T-helper 9 cell (primary cell): ENCODE measurements at places on chromosomes 1 and 21.

GRCh38 chr1:44222397-44223186 lies 9.3 kb downstream of the DMAP1 start:
- no peak for DNase-seq

- no peak for DNase-seq
These were observed 25.8 kb downstream of the PTPN14 start for GRCh38 chr1:214525535-214526019.

GRCh38 chr1:80021891-80022290 lies 1015.4 kb upstream of the ADGRL4 start:
- DNase-seq: no peak

DNA sequence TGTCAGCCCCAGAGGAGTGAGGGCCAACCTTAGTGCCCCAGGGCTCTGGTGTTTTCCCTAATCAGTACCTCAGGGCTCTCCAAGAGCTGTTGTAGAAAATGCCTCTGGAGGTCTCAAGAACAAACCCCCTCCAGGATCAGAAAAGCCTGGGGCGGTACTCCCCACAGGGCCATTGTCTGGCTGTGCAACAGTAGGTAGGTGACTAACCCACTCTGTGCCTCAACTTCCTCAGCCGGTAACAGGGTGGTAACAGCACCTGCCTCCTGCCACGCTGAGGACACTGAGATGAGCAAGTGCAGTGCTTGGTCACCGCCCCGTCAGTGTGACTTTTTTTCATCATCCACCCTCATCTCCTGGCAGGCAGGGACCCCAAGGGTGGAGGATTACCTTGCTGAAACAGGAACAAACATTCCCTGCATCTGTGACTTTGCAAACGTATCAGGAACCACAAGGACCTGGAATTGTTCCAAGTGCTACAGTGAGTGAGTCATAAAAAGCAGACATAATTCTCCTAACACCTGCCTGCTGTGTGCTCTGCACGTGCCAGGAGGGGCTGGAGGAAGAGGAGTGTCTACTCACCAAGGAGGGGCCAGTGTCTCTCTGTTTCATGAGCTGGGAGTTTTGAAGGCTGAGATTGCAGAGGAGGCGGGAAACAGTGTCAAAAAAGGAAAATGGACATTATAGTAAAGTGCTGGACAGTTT lies 440.8 kb downstream of the NPHP4 start:
- DNase-seq: no peak

GRCh38 chr1:13701271-13701640 lies 1.3 kb downstream of the PRDM2 start:
- DNase-seq: no peak

GRCh38 chr1:113540335-113540734 lies 150.0 kb downstream of the MAGI3 start:
- DNase-seq: no peak

DNA sequence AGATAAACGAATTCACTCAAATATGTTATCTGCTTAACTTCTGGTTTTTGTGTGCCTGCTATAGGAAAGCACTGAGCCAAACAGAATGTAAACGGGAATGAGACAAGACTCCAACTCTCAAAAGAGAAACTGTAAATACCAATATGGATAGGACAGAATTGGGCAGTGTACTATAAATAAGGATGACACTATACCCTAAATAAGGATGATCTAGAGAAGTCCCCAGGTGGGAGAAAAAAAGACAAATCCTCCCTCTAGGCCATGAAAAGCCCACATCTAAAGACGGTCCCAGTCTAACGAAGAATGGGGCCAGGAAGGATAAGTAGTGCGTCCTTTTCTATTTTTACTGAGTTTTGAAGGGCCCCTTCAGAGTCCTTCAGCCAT lies 1.5 kb upstream of the GABPB2 start:
- DNase-seq: no peak

GRCh38 chr1:35762141-35762540 lies 7.6 kb downstream of the CLSPN start:
- no peak for DNase-seq

DNA sequence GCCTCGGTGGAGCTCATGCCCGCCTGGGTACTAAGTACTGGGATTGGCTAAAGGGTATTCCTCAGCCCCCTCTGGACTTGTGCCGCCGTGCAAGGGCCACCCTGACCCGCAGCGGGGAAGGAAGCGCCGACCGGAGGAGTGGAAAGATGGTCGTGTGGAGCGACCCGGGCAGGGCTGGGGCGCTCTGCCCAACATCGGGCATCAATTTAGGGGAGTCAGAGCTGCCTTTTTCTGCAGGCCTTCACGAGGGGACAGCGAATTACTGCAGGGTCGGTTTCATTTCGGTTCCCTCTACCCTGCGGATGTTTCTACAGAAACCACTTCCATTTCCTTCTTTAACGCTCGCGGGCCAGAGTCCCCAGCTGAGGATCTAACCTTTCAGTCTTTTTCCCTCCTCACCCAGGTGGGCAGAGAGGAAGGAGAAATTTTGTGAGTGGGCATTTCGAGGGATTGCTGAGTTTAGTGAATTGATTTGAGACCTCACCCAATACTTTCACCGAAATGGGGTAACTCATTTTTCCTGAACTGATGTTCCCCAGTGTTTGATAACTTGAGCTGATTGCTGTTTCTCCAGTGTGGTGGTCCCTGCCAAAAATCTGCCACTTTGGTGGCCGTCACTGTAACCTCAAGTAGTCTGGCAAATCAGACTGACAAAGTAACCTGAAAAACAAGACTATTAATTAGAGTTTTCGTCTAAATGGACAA lies 1.1 kb downstream of the TOR1AIP1 start:
- DNase-seq: no peak

GRCh38 chr1:30188999-30189398 lies 534.4 kb downstream of the MATN1 start:
- no peak for DNase-seq

DNA sequence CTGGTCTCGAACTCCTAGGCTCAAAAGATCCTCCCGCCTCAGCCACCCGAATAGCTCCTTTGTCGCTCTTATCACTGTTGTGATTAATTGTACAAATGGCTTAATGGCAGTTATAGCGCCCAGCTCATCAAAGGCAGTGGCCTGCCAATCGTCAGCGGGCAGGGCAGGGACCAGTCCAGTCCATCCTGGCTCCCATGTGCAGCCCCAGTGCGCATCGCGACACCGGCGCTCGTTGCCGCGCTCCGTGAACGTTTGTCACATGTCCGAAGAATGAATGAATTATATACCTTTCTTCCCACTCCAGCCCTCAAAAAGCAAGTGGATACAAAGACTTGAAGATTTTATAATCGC lies 18.4 kb downstream of the MTX1 start:
- no peak for DNase-seq

GRCh38 chr1:37673920-37674319 lies 18.4 kb upstream of the CDCA8 start:
- DNase-seq: peak; percentile 65

DNA sequence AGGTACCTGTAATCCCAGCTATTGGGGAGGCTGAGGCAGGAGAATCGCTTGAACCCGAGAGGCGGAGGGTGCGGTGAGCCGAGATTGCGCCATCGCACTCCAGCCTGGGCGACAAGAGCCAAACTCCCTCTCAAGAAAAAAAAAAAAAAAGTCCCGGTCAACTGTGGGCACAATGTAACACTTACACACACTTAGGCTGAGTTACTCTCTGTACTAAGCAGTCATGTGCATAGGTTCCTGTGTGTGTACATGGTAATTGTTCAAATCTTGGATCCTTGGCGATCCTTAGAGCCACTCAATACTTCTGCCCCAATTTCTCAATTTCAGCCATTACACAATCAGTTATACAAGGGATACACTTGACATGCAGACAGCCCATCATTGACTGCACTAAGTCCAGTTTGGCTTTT lies 11.6 kb downstream of the SDCCAG8 start:
- no peak for DNase-seq

- no peak for DNase-seq
These were observed 228.9 kb upstream of the ADGRL4 start for GRCh38 chr1:79235301-79236002.

DNA sequence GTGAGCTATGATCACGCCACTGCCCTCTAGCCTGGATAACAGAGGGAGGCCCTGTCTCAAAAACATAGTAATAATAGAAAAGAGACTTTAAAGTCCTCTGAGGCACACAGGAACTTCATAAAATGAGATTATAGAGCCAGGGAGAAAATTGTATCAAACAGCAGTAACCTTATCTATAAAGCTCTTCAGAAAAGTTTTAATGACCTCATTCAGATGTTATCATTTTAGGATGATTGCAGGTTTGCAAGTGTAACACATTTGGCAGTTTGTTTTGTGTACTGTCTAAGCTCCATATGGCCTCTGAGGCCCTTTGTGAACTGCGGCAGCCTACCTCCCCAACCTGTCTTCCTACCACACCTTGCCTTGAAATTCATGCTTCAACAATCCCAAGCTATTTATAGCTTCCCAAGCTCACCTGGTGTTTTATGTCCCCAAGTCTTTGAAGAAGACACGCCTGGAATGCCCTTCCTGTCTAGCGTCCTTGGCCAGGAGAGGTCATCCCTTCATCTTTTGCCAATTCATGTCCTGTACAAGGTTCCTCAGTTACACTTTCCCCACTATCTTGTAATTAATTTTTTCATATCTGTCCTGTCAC lies 8.5 kb upstream of the AKNAD1 start:
- no peak for DNase-seq

GRCh38 chr1:171997936-171998335 lies 156.6 kb downstream of the DNM3 start:
- DNase-seq: no peak

DNA sequence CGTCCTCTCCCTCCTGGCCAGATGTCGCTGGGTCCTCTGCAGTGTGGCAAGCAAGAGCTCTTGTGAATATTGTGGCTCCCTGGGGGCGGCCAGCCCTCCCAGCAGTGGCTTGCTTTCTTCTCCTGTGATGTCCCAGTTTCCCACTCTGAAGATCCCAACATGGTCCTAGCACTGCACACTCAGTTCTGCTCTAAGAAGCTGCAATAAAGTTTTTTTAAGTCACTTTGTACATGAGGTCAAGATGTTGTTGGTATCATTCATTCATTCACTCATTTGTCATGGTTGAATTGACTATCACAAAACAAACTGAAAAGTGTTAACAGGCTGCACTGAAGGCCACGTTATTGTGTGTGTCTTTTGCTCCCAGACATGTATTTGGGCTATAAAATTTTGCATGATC lies 8.2 kb upstream of the PADI6 start:
- DNase-seq: no peak

DNA sequence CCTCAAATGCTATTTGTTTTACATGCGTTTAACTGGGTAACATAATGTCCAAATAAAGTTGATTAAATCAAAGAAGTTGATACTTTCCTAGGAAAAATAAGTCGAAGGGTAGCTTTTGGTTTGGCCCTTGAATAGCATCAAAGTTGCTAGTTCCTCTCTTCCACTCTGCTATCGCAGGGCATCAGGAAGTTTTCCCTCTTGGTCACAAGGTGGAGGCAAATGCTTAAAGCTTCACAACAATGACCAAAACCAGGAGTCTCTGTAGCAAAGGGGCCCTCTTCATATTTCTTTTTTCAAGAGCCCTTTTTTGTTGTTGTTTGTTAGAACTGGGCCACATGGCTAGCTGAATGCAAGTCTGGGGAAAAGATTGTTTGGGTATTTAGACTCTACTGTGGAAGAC lies 668.4 kb downstream of the KCNT2 start:
- no peak for DNase-seq

DNA sequence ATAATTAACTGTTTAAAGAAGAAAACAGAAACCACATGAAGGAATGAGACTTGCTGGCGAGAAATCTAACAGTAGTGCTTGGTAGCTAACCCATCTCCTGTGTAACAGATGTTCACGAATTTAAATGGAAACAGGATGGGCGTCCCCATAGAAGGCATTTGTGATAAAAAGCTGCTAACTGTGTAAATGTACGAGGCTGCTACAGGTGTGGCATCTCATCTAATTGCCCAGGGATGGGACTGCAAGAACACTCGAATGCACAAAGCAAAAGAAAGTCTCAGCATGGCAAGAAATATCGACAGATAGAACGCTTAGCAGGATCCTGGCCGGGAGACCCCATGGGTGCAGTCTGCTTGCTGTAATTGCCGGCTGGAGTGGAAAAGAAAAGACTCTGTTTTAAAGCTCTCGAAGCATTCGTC lies 112.7 kb downstream of the RUNX1 start:
- no peak for DNase-seq

DNA sequence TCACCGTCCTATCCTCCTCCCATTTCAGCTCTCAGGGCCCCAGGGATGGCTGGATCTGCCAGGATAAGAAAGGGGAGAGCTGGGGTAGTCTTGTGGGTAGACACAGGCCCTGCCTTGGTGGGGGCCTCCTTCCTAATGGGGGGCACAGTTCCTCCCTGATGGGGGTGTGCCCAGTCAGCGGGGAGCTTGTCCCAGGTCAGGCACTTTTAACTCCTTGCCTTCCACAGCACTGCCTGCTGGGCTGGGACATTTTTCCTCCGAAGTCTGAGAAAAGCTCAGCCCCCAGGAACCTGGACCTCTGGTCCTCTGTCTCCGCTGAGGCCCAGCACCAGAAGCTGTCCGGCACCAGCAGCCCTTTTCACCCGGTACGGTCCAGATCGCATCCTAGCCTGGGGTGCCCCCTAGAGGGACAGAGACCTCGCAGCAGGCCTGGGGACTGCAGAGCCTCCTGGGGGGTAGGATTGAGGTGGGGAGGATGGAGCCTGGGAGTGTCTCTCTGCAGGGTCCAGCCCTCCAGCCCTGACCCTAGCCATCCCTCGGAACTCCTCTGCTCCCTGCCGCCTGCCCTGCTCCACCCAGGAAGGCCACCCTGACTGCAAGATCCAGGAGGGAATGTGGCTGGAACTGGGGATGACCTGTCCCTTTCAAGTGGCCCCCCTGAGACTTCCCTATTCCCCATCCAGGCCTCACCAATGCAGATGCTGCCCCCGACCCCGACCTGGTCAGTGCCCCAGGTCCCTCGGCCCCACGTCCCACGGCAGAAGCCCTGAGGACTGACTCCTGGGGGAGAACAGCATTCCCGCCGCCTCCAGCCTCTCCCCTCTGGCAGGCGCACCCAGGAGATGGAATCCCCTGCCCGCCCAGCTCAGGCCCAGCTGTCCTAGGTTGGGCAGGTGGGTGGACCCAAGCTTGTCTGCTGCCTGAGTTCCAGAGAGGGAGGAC lies 12.0 kb downstream of the MIIP start:
- DNase-seq: no peak

- DNase-seq: no peak
These were observed 8.1 kb upstream of the ACOT7 start for GRCh38 chr1:6401673-6402072.

GRCh38 chr1:43592051-43592665 lies 57.8 kb upstream of the KDM4A start:
- DNase-seq: no peak

DNA sequence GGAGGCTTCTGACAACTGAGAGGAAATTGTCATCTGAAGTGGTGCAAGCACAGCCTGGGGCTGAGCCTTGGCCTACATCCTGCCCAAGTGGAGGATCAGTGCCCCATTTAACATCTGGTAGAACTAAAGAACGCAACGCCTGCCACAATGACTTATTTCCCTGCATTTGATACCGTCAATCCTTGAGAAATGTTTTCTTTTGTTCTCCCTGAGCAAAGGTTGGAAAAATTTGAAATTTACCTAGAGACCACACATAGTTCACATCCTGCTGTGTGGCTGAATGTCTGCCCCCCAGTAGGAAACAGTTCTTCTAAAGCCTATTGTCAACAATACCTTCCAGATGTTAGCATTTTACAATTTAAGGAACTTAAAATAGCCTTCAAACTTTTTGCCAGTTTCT lies 5.6 kb upstream of the RGS4 start:
- DNase-seq: no peak
